ENCODE measurements at places on chromosomes 6 and 20.

DNA sequence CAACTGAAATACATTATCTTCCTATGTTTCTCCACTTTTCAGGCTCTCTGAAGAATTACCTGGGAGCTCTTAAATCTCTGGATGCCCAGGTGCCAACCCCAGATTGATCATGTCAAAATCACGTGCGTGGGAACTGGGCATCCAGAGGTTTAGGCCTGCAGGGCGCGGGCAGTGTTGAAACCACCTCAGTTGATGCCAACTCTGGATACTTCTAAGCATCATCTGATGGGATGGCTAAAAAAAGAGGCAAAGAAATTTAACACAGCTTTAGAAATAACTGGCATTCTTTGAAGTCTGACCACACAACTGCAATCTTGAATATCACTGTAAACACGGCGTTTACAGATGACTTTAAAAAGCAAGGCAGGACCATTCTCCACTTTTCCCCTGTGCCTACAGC is 41.9 kb downstream of the PTGIS start:
- no peak for DNase-seq

DNA sequence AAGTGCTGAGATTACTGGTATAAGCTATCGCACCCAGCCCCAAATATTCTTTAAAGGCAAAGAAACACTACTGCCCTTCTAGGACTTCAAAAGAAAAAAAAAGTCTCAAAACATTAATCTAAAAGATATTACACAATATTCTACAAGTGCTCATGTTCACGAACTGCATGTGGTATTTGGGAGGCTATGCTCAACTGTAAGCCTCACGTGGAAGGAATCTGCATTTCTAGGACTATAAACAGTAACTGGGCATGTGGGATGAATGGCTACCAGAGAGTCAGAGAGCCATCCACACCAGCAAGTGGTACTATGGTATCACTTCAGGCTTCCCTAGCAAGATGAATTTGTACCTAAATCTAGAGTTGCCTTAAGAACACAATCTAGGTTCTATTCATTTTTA is 50.0 kb downstream of the FKBP5 start:
- no peak for DNase-seq

DNA sequence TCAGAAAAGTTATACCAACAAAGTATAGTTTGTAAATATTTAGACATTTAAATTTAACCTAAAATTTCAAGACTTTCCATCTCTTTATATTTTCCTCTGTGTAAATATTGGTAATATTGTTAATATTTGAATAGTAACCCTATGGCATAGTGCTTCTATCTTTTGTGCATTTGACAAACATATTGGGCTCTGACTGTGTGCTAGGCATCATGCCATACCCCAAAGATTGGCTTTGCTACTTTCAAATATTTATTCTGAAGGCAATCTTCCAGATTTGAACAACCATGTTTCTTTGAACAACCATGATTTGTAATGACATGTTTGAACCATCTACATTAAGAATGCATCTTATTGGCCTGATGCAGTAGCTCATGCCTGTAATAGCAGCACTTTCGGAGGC is 15.5 kb upstream of the PRDM1 start:
- DNase-seq, result no peak

GRCh38 chr6:135883045-135883444 is 31.5 kb downstream of the PDE7B start:
- DNase-seq, result no peak

- peak; percentile 31 for DNase-seq
These were observed at the start of gene SGK2 for GRCh38 chr20:43558412-43559146. Gene SGK2 (plus strand): TSS chr20:43559027. CDS start chr20:43566496, 7,469 bp downstream.

GRCh38 chr20:49964964-49965780 is 17.6 kb upstream of the SNAI1 start:
- DNase-seq, result no peak

- no peak for DNase-seq
These were observed 293.9 kb downstream of the RNGTT start for GRCh38 chr6:88669475-88669874.

DNA sequence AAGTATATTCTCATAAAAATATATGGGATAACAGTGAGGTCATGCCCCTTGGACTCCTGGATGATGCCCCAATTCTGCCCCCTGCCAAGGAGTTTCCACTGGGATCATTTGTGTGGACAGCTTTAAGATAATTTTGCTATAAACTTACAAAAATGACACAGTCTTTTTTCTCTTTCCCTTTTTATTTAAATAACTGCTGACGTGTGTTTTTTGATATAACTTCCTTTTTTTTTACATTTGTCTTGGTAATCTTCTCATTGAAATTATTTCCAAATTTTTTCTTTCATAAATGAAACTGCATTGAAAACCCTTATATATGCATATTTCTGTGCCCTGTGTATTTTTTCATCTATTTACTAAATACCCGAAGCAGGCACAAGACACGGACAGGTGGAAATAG is 31.3 kb downstream of the CST9L start:
- DNase-seq, result no peak

GRCh38 chr6:17741507-17741906 is 34.8 kb upstream of the NUP153 start:
- no peak for DNase-seq

- DNase-seq, result no peak
These were observed 113.9 kb downstream of the GPR63 start for GRCh38 chr6:96723362-96723761.

- no peak for DNase-seq
These were observed 13.0 kb upstream of the HLA-DQB1 start for GRCh38 chr6:32679492-32679891.

- DNase-seq, result no peak
These were observed 2.3 kb upstream of the ID4 start for GRCh38 chr6:19834858-19835257.

- no peak for DNase-seq
These were observed 6.8 kb downstream of the SNAP91 start for GRCh38 chr6:83702077-83702476.

- no peak for DNase-seq
These were observed 24.7 kb downstream of the C20orf203 start for GRCh38 chr20:32648761-32649650.

DNA sequence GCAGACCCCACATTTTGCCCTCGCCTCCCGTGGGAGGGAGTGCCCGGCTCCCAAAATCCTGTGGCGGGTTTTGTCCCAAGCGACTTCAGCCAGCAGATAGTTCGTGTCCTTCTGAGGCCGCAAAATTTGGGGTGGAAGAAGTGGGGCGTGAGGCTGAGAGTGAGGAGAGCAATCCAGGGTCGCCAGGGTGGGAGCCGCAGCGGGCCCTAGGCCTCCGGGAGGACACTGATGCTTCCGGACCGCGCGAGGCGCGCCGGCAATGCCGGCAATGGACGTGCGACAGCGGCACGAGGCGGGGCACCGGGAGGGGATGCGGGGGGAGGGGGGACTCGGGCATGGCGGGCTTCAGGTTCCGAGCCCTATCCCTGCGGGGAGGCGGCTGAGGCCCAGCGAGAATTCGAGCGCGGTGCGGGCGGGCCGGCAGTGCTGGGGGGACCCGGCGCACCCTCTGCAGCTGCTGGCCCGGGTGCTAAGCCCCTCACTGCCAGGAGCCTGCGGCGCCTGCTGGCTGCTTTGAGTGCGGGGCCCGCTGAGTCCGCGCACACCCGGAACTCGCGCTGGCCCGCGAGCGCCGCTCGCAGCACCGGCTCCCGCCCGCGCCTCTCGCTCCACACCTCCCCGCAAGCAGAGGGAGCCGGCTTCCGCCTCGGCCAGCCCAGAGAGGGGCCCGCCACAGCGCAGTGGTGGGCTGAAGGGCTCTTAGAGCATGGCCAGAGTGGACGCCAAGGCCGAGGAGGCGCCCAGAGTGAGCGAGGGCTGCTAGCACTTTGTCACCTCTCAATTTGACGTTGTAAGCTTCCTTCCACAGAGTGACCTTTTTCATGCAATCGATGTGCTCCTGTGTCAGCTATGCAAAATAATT is 143.8 kb downstream of the LPA start:
- peak; percentile 86 for DNase-seq

- DNase-seq, result peak; percentile 99
These were observed 172.0 kb downstream of the SLC16A10 start for GRCh38 chr6:111259089-111259831.

DNA sequence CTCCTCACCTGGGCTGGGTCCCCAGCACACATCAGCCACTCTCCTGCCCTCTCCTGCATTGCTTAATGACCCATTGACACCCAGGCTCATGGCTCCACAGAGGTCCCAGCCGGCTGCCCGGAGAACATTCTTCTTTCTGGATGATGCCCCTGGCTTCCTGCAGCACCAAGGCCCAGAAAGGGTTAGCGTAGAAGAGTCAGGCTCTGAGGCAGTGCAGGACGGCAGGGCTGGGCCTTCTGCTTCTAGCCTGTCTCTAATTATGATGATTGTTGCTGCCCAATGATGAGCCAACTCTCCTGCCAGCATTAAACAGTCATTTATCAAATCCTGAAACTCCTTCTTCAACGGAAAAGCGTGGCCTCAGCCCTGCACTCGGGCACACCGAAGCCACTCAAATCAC is 66.4 kb downstream of the ZNF217 start:
- no peak for DNase-seq

DNA sequence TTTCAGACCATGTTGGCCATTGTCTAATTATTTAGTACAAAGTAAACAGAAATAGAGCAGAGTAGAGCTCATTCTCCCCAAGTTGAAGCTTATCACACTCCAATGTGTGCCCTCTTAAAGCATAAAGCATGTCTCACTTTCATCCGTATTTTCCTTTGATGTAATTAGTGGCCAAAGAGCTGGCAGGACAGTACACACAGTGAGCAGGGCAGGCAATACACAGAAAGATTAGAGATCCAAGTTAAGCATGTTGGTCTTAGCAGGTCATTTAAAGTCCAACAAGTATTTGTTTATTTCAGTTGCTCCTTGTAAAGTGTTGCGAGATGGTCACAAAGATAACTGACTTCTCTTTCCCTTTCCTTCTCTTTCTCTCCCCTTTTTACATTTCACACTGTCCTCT is 47.2 kb downstream of the RFX6 start:
- no peak for DNase-seq

DNA sequence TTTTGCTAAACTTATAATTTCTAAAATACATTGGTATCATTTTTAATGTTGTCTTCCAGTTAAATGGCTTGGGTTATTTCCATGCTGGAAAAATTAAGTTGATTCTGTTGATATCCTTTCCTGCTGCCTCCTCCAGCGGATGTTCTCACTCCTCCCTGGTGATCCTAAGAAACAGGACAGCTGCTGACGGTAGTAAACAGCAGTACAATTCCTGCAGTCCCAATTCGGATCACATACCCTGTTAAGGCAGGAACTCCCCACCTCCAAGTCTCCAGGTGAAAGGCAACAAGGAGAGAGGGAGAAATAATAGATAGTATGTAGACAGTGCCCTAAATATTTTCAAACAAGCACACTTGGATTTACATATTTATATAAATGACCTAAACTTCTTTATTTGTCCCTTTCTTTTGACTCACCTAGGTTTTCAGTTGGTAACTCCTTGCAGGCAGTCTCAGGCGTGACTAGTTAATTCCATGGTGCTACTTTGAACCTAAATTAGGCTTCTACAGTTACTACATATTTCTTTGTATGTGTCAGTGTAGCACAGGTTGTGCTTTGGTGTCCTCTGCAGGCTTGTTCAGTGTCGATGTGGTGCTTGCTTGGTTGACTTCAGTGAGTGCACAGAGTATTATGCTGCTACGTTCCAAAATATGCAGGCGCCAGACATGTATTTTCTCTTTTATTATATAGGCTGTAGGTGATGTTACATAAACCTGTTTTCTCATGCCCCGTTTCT is 126.0 kb downstream of the ADGRB3 start:
- no peak for DNase-seq

GRCh38 chr20:45860560-45861220 is 3.3 kb downstream of the ZSWIM3 start:
- DNase-seq, result no peak

DNA sequence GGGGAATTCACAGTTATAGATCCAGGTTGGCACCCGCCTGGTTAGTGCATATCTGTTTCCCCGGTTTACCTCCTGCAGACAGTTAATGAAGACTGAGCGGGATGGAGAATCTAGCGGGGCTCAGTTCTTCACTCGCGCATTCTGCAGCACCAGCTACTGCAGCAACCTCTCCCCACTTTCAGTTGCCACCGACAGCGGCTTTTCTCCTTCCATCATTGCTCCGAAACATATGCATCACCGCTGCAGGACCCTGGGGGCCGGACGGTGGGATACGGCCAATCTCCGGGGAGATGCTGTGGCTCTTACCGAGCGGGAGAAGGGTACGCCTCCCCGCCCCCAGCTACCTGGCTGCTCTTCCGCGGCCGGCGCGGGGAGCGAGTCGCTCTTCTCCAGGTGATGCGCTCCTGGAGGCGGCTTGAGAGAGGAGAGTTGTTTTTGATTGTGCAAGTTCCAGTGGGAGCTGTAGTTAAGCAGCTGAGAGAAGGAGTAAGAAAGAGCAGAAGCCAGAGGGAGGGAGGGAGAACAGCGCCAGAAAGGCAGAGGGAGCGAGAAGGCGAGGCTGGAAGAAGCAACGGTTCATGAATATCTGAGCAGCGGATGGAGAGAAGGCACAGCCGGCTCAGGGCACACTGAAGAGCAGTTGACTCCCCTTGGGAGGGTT is at the start of gene SGK1:
Gene SGK1, minus strand, starts transcription at position 642 of the 661 bp plus-strand sequence. CDS start 652 bp downstream, outside the sequence.
- DNase-seq, result peak; percentile 47
